NCI-H69 (cell line): ENCODE measurements at places on chromosomes 5 and 9.

- DNase-seq = no peak
Observed at GRCh38 chr9:123925819-123926218, 4.1 kb downstream of the DENND1A start.

DNA sequence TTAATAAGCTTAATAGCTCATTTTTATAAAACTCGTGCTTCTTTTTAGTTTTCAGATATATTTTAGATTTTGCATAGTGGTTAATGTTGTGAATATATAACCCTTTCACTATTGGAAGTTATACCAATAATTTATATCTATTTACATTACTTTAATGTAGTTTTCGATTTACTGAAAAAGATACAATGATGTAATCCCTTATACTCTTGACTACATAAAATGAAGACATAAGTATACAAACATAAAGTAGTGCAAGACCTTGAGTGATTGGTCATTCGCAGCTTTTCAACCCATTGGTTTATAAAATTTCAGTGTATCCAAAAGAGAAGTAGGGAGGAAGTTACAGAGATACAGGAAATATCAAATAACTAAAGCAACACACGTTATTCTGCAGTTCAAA, 84.3 kb upstream of the GRHPR start:
- no peak for DNase-seq

- DNase-seq = no peak
Observed at GRCh38 chr5:124867137-124867704, 120.8 kb upstream of the ZNF608 start.

GRCh38 chr9:117377046-117377445, 37.8 kb downstream of the ASTN2 start:
- peak; percentile 83 for DNase-seq

GRCh38 chr9:101139082-101139481, 110.6 kb downstream of the PLPPR1 start:
- peak; percentile 98 for DNase-seq
